Substantia nigra (tissue), 51 donors: ENCODE measurements at places on chromosomes 11 and 22.

DNA sequence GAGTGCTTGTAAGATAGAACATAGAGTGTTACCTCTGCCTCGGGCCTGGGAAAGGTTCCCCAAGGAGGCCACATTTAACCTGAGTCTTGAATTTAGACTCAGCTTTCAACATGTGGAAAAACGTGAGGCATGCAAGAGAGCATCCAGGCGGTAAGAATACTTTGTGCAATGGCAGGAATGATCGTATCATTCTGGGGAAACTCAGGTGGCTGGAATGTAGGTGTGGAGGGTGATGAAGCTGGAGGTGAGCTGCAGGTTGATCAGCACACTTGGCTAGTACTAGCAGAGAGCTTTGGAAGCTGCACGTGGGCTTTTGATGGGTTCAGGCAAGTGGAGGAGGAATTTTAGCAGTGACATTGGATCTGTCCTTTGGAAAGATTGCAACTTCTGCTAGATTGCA lies 270.3 kb upstream of the RAG2 start:
- DNase-seq: no peak

- no peak for DNase-seq
Measured at GRCh38 chr11:128188346-128189004, 398.9 kb downstream of the ETS1 start.

DNA sequence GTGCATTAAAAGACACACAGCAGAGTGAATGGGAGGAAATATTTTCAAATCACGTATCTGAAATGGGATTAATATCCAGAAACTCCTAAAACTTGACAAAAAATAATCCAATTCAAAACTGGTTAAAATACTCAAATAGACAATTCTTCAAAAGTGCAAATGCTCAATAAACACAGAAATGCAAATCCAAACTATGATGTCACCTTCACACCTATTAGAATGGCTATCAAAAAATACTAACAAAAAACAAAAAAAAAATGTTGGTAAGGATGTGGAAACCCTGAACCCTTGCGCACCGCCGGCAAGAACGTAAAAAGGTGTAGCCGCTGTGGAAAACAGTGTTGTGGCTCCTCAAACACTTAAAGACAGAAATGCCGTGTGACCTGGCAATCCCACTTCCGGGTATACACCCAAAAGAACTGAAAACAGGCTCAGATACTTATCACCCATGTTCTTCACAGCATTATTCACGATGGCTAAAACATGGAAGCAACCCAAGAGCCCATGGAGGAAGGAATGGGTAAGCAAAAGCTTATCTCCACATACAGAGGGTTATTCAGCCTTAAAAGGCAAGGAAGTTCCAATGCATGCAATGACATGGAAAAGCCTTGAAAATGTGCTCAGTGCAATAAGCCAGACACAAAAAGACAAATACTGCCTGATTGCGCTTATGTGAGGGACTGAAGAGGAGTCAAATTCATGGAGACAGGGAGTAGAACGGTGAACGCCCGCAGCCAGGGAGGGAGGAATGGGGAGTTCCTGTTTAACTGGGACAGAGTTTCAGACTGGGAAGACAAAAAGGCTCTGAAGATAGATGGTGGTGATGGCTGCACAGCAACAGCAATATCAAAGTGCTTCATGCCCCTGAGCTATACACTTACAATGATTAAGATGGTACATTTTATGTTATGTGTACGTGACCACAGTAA lies 19.6 kb downstream of the BRD1 start:
- no peak for DNase-seq

- no peak for DNase-seq
Measured at GRCh38 chr11:56636861-56637260, 5.4 kb downstream of the OR5AP2 start.

- no peak for DNase-seq
Measured at GRCh38 chr11:32511926-32512325, 71.7 kb upstream of the EIF3M start.

- no peak for DNase-seq
Measured at GRCh38 chr11:48058064-48058463, 77.7 kb downstream of the PTPRJ start.

DNA sequence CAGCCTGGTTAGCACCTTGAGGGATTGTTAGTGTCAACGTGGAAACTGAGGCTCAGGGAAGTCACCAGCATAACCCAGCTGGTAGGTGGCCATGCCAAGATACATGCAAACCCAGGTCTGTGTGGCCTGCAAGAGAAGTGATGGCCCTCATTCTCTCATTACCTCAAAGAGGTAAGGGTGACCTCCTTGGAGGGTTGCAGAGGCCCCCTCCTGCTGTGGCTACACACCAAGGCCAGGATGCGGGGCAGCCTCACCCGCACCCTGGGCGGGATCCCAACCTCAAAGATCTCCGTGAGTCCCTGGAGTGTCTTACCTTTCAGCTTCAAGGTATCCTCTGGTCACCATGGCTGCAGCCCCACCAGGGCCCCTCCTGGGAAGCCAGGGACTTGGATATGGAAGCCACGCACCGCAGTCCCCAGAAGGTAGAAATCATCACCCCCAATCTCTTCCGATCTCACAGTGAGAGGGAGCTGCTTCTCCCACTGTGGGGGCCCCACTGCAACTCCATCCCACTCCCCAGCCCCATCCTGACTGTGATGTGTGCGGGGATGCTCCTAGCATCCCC lies 95.4 kb downstream of the MORC2 start:
- no peak for DNase-seq

- no peak for DNase-seq
Measured at GRCh38 chr11:40280159-40281051, 1179.0 kb downstream of the LRRC4C start.
